SK-N-SH (cell line): ENCODE measurements at places on chromosomes 3 and 15.

DNA sequence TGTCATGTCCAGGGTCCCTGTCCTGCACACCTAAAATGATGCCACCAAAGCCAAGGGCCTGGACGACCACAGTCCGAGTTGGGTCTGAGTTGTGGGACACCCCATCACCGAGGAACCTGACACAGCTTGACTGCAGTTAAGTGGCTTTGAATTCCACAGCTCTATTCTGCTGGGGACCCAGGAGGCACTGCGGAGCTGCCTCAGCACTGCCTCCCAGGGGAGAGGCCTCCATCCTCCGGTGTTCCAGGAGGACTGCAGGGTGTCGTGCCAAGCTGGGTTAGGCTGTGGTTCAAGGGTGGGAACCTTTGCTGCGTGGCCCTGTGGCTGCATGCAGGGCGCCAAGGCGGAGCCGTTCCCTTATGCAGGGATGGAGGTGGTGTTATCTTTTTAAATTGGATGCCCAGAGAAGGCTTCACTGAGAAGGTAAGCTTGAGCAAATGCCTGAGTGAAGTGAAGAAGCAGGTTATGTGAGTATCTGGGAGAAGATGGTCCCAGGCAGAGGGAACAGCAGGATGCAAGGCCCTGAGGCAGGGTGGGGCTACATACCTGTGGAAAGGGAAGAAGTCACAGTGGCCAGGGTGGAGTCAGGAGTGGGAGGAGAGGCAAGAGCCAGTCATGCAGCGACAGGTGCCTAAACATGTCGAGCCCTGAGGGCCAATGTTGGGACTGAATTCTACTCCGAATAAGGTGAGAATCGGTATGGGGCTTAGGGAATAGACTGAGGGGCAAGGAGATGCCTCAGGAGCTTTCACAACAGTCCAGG, 144.8 kb downstream of the TPRA1 start:
- no peak for DNase-seq

- no peak for DNase-seq
These were observed 82.3 kb downstream of the RBPMS2 start for GRCh38 chr15:64693134-64693533.

DNA sequence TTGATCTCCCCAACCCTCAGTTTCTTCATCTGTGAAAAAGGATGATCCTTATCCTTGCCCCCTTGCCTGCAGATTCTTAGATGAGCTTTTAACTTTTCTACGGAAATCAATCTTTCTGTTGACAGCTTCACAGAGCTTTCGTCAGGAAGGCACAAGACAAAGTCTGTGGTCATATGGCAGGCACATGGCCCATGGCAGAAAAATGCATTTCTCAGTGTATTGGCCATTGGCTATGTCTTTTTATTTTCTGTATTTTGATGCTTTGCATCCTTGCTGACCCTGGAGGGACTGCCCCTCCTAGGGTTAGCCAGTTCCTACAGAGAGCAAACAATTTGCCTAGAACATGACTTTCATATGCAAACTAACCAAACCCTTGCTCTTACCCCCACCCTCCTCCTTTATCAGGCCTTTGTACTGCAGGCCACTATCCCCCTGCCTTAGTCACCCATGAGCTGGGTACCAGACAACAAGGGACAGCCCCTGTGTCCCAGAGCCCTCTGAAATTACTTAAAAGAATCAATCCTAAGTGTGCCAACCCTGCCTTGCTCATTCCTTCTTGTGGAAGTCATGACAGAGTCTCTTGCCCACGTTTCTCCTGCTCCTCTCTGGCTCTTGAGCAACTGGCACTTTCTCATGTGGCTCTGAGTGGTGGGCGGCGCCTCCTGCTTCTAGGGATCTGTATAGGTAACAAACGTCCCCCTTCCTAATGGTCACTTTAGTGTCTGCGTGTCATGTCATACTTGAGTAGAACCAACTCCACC, 24.1 kb upstream of the NOX5 start:
- DNase-seq, result no peak

GRCh38 chr15:72916897-72917296, 133.3 kb upstream of the ADPGK start:
- DNase-seq, result no peak

DNA sequence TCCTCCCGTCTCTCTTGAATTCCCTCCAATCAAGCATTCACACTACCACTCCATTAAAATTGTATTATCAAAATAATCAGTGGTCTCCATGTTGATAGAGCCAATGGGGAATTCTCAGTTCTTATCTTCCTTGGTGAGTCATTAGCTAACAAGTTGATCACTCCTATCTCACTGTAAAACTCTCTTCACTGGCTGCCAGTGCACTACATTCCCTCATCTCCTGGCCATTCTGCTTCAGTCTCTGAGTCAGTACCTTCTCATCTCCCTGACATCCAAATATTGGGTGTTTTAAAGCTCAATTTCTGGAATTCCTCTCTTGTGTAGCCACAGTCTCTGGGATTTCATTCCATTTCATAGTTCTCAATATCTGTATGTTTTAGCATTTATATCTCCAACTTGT, 175.2 kb downstream of the ALDH1A2 start:
- DNase-seq, result no peak

DNA sequence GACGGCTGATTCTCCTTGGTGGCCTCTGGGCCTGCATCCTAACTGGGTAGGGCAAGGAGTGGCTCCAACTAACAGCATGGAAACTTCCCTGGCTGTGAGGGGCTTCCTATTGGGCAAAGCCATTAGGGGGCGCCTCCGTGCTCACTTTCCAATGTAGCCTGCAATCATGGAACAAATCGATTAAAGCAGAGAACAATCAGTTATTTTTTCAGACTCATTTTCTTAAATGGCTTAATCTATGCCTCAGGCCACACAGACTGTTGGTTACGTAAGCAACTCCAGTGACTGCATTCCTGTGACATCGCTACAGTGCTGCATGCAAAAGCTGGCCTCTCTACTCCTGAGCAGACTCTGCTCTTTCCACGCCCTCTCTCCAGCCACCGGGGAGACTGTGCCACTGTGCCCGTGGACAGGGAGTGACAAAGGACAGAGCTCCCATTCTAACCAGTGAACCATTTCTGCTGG, 278.9 kb downstream of the KLF13 start:
- DNase-seq, result peak; percentile 30

DNA sequence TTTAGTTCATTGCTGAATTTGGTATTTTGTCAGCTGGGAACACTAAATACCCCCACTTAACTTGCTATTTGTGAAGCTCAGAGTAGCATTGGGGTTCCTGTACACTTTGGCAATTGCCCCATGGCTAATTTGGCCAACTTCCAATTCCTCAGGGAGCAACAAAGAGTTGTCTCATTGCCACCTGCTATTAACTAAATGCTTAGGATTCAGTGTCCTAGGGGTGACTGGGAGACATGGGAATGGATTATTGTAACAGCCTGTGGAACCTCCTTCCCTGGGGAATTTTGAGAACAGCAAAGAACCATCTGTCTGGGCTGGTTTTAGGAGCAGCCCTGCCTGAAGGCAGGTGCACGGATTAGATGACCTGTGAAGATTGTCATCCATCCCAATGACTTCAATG, 437.4 kb upstream of the TPRG1 start:
- DNase-seq, result no peak

- DNase-seq, result no peak
These were observed 2.5 kb downstream of the RORA start for GRCh38 chr15:61226361-61227256.

DNA sequence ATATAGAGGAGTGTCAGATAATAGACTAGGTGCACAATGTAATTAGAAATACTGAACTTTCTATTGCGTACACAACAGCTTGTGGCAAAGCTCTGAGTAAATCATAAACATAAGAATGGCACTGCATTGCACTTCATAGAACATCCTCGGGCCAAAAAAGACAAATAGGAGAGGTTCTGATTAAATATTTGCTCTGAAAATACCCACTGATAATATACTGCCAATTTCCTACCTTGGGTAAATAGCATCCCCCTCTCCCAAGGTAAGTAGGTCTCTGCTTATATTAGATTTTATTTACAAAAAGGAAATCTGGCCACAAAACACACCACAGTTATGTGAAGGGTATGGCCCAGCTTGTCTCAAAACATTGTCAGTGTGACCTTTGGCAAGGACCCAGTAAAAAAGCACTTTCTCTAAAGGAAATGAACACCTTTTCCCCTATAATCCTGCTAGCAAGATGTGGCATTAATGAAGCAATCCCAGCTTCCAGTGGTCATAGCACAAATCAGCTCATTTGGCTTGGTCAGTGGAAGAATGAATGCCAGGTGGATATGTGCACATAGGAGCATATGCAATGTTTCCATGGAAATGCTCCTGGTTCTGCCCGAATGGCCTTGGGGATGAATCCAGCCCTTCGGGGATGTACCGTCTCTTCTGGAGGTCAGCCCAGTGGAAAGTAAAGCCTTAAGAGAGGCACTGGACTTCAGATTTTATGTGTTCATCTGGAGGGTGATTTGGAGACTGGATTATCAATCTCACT, 315.9 kb downstream of the LSAMP start:
- DNase-seq, result no peak

GRCh38 chr3:42489116-42489936, 13.1 kb upstream of the VIPR1 start:
- DNase-seq, result no peak

- DNase-seq, result no peak
These were observed 100.7 kb upstream of the LMCD1 start for GRCh38 chr3:8400911-8401310.

DNA sequence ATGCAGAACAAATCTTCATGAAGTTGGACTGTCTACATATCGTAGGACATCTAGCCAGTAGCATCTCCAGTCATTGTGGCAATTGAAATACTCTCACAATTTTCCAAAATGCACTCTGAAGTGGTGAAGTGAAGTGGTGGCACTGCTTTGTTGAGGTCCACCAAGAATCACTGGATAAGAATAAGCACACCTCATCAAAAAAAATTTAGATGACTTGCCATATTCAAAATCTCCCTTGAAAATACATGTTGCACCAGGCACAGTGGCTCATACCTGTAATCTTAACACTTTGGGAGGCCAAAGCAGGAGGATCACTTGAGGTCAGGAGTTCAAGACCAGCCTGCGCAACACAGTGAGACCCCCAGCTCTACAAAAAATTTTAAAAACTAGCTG, 12.9 kb downstream of the HACD2 start:
- DNase-seq, result no peak

GRCh38 chr3:133767607-133768006, 21.4 kb downstream of the TF start:
- DNase-seq, result no peak

GRCh38 chr15:61700803-61701202, 359.4 kb downstream of the VPS13C start:
- no peak for DNase-seq

- DNase-seq, result no peak
These were observed 23.1 kb downstream of the SQOR start for GRCh38 chr15:45657764-45658545.

DNA sequence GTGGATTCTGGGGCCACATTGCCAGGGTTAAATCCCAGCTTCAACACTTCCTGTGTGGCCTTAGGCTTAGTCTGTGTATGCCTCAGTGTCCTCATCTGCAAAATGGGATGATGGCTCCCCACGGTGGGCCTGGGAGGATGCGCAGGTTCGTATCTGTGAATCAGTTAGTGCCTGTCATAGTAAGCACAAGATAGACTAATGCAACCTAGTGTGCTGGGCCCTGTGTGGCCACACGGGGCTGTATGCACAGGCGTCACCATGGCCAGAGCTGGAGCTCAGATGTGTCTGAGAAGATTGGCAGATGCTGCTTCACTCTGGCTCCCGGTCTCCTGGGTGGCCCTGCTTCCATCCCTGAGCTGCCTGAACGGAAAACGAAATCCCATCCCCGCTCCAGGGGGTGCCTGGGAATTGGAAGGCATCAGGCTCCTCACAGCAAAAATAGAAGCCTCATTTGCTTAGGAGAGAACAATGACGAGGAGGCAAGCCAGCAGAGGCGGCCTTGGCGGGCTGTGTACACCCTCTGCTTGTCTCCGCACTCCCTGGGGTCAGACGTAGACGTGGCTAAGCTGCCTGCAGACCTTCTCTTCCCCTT, 103.6 kb downstream of the APBA2 start:
- peak; percentile 59 for DNase-seq

- DNase-seq, result no peak
These were observed 3.9 kb upstream of the HEG1 start for GRCh38 chr3:125059488-125060245.

- no peak for DNase-seq
These were observed 1.2 kb downstream of the GP5 start for GRCh38 chr3:194397757-194398312.

DNA sequence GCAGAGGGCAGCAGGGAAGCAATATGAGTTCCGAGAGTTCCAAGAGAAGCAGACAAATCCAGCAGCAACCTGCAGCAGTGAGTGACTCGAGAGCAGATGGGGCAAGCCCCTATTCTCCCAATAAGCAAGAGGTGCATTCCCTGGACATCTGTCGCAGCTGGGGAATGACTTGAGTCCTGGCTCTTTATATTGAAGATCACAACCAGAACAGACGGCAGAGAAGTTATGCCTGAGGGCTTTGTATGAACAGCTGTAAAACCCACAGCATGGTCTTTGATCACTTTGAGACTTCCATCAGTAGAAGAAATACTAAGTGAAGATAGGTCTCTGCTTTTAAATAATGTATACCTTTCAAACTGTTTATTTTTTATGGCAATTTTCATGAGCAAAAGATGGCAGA, 23.6 kb upstream of the C3orf22 start:
- no peak for DNase-seq
